ENCODE measurements at places on chromosomes 1 and 21.
A peak's percentile ranks its signal among the peaks of the same experiment; 100 is the strongest.

DNA sequence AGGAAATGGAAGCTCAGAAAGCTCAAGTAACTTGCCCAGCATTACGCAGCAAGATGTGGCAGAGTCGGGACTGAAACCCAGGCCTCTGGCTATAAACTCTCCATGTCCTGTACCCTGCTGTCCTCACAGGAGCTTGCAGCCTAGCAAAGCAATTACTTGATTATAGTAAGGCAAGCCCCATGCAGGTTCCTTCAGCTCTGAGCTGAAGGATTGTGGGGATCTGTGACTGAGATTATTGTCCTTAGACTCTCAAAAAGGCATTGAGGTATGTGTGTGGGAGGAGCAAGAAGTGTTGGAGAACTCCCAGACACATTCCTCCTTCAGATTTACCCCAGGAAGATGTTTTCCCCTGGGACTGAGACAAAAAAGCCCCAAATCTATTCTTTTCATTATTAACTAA is 124.0 kb upstream of the SPATA6 start:
- DNase-seq, result no peak

GRCh38 chr1:243596431-243597062 is 253.5 kb downstream of the AKT3 start:
- DNase-seq, result peak; percentile 28

DNA sequence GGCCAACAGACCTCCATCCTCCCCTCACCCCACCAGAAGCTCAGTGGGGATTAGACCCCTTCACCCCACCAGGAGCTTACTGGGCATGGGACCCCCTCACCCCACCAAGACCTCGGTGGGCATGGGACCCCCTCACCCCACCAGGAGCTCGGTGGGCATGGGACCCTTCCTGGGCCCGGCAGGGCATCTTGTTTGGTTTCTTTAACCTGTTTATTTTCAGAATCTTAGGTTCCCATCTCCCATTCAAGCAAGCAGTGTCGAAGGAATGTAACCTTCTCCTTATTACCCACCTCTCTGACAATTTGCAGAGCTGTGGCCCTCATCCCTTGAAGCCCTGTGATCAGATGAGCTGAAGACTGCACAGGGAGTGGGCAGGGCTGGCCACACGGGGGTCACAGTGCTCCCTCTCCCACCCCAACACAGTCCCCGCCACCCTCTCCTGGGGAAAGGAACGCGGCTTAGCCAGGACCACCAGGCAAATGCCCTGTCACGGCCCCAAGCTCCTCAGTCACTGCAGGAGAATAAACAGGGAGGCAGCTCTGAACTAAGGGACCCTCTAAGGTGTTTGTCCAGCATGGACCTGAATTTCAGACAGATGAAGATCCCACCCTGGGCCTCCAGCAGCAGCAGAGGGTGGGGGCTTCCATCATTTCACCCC is 330.0 kb downstream of the NPHP4 start:
- no peak for DNase-seq

DNA sequence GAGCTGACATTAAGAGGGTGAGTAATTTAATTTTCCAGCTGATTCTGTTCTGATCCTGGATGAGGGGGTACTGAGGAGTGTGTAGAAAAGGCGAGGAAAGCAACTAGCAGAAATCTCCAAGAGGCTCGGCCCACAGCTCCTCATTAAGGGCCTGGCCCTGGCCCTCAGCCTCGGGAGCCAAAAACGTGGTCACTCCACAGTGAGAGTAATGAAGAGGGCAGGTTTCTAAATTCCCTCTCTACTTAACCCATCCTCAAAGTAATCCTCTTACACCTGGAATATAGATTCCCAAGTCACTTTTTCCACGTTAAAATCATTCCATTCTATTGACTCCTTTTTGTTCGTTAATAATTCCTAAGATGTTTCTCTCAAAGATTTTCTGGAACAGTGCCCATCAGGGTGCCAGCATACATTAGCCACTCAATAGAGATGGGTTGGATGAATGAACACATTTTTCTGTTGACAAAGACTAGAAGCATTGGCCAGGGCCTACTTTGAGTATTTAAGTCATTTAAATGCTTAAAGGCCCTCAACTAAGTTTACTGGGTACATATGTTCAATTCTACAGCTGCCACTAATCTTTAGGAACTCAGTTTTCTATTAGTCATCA is 1.1 kb upstream of the COL11A1 start:
- DNase-seq, result no peak

DNA sequence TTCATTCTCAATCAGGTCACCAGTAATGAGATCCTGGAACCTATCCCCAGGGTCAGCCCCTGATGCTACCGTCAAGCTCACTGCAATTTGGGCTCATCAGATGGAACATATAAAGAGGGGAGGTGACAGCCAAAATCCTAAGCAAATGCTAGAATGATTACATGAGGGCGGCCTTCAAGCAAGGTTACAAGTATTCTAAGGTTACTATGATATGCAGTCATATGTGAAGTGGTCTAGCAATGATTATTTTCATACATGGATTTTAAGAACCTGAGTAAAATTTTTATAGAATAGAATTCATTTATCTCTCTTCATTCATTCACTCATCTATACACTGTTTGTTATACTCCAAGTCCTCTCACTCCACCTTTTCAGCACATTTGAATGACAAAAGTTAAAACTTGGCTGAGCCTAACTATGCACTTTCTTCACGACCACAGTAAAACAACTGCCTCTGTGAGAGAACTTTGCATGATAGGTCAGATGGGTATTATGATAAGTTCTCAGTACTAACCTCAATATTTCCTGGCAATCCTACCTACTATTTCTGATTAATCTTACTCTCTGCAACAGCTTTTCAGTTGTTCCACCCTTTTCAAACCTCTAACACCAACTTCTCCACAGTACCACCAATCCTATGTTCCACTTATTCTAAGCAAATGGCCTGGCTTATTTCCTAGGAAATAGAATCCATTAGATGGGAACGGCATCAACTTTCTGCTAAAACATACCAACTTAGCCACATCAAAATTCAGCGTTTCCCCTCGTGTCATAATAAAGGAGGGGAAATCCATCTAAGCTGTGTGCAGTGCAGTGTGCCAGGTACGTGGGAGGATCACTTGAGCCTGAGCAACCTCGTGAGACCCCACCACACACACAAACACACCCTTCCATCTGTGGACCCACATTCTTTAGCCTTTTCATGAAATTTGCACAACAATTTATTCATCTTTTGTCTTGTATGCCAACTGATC is 32.0 kb downstream of the LHX9 start:
- DNase-seq, result peak; percentile 59

GRCh38 chr1:108316545-108316944 is 72.7 kb upstream of the NBPF4 start:
- no peak for DNase-seq

DNA sequence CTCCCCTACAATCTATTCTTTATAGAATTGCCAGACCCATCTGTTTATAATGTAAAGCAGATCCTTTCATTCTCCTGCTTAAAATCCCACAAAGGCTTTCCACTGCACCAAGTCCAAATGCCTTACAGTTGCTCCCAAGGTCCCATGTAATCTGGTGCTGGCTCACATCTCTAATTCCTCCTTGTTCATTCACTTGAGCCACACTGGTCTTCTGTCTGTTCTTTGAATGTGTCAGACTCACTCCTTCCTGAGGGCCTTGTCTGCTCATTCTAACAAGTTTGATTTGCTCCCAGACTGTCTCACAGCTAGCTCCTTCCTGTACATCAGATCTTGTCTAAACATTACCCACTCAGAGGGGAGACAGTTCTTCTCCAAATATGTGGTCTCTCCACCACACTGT is 38.9 kb downstream of the ALG14 start:
- DNase-seq, result no peak

- DNase-seq, result no peak
These were observed 30.7 kb downstream of the NOL9 start for GRCh38 chr1:6523566-6523965.

- DNase-seq, result no peak
These were observed 6.4 kb upstream of the TNFRSF25 start for GRCh38 chr1:6472391-6472790.

DNA sequence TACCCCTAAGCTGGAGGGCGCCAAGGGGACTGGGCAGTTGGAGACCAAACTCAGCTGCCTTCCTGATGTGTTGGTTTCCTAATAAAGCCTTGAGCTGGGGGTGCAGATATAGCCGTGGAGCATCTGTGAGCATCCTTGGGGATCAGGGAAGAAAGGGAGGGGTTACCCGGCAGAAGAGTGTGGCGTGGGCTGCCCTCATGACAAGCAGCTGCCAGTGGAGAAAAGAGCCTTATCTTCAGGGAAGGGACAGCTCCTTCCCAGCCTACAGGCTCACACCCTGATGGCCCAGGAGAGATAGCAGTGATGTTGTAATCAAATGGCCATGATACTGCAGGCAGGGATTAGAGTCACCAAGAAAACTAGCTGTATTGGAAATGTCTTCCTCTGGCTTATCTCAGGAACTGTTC is 10.8 kb upstream of the NFASC start:
- DNase-seq, result no peak

GRCh38 chr1:208177656-208178055 is 66.5 kb downstream of the PLXNA2 start:
- no peak for DNase-seq

GRCh38 chr1:228872080-228872479 is 136.8 kb downstream of the RHOU start:
- no peak for DNase-seq

DNA sequence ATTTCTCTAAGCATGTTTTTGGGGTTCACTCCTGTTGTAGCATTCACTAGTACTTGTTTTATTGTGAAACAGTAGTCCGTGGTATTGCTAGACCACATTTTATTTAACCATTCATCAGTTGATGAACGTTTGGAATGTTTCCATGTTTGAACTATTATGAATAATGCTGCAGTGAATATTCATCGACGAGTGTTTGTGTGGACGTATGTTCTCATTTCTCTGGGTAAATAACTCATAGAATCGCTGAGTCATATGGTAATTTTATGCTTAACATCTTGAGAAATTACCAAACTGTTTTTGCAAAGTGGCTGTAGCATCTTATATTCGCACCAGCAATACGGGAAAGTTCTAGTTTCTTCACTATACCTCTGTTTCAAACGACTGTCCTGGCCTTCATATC is 28.0 kb upstream of the KAZN start:
- DNase-seq, result no peak

DNA sequence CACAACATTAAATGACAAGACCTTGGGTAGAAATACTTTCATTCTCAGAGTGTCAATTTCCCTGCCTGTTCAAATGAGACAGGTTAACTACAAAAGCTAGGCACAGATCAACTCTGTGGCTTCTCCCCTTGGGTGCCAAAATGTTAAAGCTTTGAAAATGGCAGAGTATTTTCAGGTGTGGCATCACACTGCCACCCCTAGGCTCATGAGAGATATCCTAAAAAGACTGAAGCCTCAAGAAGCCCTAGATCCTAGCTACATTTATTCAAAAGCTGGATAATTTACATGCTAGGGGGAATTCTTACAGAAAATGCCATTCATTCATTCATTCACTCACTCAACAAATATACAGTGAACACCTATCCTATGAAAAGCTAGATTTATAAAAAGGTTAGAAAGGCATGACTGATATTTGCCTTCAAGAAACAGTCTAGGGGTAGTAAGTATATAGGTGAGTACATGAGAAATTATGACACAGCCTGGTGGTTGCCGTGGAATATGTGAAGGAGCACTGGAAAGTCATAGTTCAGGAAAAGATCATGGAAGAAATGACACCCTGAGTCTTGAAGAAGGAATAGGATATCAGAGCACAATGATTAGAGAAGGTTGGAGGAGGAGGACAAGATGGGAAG is 15.9 kb upstream of the RAB4A start:
- DNase-seq, result peak; percentile 49

- no peak for DNase-seq
These were observed 24.8 kb upstream of the AGPAT3 start for GRCh38 chr21:43840259-43840658.

- no peak for DNase-seq
These were observed 252.5 kb upstream of the PLXNA2 start for GRCh38 chr1:208496467-208497371.

DNA sequence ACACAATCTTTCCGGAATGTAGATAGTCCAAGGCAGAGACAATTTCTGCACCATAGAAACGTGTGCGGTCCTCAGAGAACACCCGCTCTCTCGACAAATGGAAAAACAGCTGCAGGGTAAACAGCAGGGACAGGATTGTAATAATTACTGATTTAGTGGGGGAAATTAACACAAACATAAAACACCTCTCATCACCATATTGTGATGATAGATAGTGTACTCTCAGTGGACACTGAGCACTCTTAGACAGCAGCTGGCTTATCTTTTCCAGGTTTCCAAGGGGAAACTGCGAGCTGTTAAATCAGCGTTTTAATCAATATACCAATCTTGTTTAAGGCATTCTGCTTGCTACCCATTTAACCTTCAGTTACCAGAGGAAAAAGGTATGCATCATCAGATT is 277.1 kb downstream of the AKT3 start:
- DNase-seq, result no peak

DNA sequence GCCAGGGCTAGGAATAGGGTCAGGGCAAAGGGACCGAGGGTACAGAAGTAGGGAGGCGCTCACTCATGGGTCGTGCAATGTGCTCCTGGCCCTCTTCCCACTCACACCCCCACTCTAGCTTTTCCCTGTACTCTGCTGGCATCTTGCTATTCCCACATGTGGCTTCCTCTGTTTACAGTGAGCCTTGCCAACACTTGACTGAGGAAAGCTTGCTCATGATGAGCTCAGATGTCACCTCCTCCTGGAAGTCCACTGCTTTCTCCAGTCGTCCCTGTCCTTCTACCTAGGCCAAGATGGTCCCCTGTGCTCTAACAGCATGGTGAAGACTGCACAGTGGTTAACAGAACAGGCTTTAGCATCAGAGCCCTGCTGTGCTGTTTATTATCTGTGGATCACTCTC is 8.0 kb upstream of the RIMS3 start:
- no peak for DNase-seq

DNA sequence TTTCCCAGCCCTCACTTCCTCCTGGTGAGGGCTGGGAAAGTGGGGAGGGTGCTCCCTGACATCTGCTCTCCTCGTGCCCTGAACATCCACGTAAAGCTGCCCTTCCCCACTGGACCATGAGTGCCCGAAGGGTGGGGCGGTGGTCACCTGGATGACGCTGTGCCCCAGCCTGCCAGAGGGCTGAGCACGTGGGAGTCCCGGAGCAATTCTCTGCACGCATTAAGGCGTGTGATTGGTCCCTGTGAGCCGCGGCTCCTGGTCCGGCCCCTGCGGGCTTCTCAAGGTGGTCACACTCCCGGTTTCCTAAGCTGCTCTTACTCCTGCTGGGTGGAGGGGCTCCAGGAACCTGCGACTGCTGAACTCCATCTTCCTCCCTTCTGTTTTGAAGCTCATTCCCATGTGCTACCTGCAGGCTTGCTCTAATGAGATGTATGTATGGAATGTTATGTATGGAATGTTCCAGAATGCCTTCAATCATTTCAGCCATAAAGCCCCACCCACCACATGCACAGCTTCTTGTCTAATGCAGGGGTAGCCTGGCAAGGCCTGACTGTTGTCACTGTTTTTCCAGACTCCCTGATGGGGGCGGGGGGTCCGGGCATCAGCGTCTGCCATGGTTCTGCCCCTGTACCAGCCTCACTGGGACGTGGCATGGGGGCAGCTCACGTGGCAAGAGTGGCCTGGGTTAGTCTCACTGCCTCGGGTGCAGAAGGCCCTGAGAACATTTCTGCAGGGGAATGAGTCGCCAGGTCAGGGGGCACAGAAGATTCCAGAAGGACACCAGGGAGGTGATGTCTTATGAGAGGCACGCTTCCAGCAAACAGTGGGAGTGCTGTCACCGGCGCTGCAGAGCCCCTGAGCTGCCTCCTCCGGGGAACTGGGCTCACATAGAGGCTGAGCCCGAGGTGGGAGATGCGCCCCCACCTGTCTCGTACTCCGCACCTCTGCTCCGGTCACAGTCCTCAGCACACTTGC is 19.4 kb downstream of the KRTAP10-1 start:
- no peak for DNase-seq
